ENCODE measurements at places on chromosomes 7 and 10. TPM values are rescaled to one million over a fixed set of nuclear protein-coding genes. Genes with fewer than 3 reads are reported as not detected.

The ADAM8 gene
- 6.3 TPM for total RNA-seq

The SFTPA2 gene
- total RNA-seq, result not detected

DNA sequence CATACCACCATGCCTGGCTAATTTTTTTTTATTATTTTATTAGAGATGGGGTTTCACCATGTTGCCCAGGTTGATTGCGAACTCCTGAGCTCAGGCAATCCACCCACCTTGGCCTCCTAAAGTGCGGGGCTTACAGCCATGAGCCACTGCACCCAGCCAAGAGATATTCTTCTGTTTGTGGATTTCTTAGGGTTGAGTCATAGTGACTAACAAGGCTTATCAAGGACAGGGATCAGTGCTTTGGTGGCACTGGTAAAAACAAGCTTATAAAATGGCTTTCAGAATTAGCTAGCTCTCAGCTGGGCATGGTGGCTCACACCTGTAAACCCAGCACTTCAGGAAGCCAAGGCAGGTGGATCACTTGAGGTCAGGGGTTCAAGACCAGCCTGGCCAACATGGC is 122.4 kb downstream of the ZNF248 start:
- DNase-seq, result no peak

- DNase-seq, result peak; percentile 3
These were observed 107.5 kb upstream of the WAC start for GRCh38 chr10:28425422-28425821.

DNA sequence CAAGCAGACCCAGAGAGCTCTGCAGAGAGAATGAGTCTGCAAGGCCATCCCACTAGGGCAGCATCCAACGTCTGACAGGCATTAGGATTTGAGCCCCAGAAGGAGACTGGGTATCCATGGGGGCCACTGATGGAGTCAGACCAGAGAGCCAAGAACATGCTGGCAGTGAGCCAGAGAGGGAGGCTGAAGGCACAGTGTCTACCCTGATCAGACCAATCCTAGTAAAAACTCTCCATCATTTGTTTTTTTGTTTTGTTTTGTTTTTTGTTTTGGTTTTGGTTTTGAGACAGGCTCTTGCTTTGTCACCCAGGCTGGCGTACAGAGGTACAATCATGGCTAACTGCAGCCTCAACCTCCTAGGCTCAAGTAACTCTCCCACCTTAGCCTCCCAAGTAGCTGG is 133.1 kb upstream of the LYZL2 start:
- no peak for DNase-seq

DNA sequence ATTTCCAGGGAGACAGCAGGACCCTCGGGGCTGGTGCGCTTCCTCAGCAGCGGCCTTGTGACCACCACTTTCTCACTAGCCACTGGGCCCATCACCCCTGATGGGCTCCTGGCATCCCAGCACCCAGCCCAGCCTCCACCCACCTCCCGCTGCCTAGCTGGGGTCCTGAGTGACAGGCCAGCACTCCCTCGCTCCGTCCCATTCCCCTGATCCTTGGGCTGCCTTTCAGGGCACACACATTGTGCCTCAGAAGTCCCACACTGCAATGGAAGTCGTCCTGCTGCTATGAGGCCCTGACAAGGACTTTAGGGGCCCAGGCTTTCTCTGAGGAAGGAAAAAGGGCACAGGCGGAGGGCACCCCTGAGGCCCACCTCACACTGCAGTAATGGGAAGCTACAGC is 12.4 kb downstream of the CAMK2B start:
- DNase-seq, result no peak

DNA sequence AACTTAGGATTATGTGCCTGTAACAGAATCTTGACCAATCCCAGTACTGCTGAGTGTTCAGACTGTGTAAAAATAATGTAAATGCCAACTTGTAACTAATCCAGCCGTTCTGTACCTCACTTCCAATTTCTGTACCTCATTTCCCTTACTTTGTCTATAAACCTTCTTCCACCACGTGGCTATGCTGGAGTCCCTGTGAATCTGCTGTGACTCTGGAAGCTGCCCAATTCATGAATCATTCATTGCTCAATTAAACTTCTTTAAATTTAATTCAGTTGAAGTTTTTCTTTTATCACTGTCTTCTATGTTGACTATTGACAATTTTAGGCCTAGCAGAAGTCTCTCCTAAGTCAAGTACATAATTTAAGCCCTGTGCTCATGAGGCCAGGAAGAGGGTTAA is 215.3 kb upstream of the RHOBTB1 start:
- peak; percentile 14 for DNase-seq

The CCT6A gene
- total RNA-seq, result 111 TPM

DNA sequence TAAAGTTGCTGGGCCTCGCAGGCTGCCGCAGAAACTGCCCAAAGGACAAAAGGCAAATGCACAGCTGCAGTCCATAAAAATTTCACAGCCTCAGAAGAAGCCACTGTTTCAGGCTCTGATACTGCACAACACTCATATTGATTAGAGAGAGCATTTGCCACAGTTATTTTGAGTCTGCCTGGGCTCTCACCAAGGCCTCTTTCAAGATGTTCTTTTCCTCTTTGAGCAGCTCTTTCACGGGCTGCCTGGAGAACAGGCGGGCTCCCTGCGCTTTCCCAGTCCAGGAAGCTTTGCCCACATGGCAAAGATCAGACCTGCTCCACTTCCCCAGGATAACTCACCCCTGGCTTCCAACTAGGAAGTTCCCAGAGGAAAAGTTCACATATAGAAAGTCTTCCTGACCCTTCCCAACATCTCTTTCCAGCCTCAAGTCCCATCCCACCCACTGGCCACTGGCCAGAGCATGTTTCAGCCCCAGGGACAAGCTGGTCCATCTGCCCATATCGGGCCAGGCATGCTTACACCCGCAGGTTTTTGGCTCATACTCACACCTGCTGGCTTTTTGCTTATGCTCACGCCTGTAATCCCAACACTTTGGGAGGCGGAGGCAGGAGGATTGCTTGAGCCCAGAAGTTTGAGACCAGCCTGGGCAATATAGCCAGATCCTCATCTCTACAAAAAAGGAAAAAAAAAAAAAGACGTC is 3.3 kb downstream of the SLIT1 start:
- DNase-seq, result no peak

GRCh38 chr7:96120445-96121225 is 201.3 kb downstream of the SLC25A13 start:
- peak; percentile 75 for DNase-seq

DNA sequence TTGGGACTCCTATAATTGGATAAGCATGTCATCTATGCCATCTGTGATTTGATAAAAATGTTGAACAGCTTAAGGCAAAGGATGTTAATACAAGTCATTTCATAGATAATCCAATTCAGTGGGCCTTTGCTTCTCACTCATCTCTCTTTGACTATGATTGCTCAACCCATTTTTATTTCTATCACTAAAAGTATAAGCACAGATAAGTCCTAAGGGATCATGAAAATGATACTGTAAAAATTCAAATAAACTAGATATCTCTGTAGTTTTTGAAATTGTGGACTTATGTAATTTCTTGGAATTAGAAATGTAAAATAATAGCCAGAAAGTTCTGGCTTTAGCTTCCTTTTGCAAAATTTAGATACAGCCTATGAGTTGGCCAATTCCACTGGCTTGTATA is 440.3 kb downstream of the POM121L12 start:
- DNase-seq, result no peak

GRCh38 chr10:84177541-84178141 is 4.0 kb downstream of the GPR15LG start:
- no peak for DNase-seq

The CDK6 gene
- 58.8 TPM for total RNA-seq

DNA sequence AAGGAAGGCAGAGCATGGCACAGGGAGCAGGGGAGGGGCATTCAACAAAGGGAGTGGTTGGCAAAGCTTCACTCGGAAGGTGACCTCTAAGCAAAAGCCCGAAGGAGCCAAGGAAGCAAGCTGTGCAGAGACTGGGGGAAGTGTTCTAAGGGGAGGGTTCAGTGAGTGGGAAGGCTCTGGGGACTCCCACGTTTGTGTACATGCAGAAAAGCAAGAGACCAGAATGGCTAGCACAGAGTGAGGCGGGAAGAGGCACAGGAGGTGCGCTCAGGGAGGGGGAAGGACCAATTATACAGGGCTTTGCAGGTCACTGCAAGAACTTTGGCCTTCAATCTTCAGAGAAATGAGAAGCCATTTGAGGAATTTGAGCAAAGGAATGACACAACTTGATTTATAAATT is 7.4 kb downstream of the ARHGAP21 start:
- DNase-seq, result no peak
